ENCODE measurements at places on chromosomes 12 and 14. TPM values are rescaled to one million over a fixed set of nuclear protein-coding genes. Genes with fewer than 3 reads are reported as not detected.

CCDC197 gene
- not detected for total RNA-seq

- no peak for DNase-seq
Measured at GRCh38 chr14:103230658-103231334, 103.2 kb upstream of the EIF5 start.

- no peak for DNase-seq
Measured at GRCh38 chr14:75496755-75497154, 25.5 kb upstream of the BATF start.

GRCh38 chr12:94879542-94879941, 124.0 kb downstream of the NDUFA12 start:
- no peak for DNase-seq

DNA sequence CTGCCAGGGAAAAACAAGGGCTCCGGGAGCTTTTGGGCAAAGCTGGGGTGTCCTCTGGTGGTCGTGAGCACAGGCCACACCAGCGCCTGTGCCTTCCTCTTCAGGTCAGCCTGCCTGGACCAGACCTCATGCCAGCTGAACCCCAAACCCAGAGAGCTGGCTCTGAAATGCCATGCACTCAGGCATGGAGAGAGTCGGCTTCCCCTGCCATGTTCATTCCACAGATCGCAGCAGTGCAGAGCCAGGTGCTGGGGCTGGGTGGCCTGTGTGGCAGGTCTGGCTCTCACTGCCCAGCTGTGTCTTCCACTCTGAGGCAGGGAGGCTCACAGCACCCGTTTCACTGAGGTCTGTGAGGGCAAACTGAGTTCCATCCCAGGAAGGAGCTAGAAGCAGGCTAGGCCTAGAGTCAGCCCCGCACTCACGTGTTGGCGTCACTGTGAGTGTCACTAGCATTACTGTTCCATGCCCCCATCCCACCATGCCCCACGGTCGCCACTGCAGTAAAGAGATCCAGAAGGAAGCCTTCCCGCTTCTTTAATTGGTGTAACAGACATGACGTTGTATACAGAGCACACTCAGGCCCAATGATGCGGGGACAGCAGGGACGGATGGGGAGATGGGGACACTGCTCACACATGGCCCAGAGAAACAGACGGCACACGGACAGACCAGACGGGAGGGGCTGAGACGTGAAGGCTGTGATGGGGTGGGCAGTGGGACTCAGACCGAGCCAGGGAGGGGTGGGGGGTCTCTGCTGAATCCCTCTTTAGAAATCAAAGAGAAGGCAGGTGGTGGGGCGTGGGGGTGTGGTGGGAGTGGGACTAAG, 2.7 kb downstream of the ARL6IP4 start:
- DNase-seq = no peak

GRCh38 chr12:100566887-100567637, 6.4 kb upstream of the GAS2L3 start:
- no peak for DNase-seq

- no peak for DNase-seq
Measured at GRCh38 chr12:92194561-92194960, 48.9 kb upstream of the BTG1 start.
